ENCODE measurements at places on chromosomes 7 and 10.

DNA sequence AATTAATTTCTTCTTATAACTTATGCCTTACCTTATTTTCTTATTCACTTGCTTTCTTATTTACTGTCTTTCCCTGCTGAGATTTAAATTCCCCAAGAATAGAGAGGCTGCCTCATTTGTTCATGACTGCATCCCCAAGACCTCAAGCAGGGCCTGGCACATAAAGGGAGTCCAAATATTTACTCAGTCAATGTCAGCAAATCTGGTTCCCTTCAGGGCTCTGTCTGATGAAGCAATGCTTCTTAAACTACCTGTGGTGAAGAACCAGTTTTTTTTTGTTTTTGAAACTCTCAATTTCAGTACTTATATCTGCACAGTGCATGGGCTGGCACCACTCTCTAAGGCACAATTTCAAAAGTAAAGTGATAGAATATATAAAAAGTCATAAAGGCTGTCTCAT is 4.7 kb downstream of the ZNF239 start:
- DNase-seq, result no peak

DNA sequence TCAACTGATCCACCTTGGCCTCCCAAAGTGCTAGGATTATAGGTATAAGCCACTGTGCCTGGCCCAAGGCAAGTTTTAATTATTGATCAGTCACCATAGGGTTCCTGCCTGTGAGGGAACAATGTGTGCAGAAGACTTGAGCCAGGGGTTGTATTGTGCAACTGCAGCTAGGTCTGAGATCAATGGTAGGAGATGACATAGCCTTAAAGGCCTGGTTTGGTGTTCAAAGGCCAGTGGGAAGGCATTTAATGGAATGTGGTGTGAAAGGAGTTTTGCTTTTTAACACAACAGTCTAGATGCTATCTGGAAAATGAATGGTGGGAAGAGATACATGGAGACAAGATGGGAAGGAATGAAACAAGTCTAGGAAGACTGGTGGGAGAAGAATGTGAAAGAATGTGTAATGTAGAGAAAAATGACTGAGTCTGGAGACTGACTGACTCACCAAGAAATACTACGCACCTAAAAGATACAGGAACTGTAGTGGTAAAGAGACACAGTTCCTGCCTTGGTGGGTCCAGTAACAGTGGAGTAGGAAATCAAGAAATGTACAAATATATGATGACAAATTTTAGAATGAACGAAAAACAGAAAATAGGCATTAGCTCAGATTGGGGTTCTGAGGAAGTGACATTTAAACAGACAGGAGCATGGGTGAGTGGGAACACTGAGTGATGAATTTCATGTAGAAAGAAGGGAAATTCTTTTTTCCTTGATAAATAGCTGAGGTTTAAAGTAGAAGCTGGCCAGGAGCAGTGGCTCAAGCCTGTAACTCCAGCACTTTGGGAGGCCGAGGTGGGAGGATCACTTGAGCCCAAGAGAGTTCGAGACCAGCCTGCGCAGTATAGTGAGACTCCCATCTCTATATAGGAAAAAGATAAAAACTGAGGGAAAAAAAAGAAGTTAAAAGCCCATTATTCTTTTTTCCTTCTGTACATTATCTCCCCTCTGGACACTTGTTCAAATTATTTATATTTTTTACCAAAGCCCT is 9.4 kb downstream of the HNRNPF start:
- no peak for DNase-seq

- peak; percentile 50 for DNase-seq
Observed at GRCh38 chr7:101542527-101543241, 86.4 kb downstream of the MYL10 start.

DNA sequence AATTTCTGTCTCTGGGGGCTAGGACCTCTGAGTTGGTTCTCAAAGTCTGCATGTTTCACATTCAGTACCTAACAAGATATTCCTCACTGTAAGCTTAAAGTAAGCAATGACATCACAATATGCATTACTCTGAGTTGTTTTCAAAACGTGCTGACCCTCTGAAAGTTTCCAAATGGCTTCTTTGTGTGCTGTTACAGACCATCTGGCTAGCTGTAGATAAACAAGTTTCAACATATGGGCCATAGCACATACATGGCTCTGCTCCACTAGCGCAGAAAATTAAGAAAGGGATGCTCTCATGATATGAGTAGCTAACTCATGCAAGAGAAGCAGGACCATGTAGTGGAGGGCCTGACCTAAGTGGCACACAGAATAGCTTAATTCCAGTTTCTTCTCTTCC is 119.0 kb downstream of the HTR7 start:
- DNase-seq, result peak; percentile 50

DNA sequence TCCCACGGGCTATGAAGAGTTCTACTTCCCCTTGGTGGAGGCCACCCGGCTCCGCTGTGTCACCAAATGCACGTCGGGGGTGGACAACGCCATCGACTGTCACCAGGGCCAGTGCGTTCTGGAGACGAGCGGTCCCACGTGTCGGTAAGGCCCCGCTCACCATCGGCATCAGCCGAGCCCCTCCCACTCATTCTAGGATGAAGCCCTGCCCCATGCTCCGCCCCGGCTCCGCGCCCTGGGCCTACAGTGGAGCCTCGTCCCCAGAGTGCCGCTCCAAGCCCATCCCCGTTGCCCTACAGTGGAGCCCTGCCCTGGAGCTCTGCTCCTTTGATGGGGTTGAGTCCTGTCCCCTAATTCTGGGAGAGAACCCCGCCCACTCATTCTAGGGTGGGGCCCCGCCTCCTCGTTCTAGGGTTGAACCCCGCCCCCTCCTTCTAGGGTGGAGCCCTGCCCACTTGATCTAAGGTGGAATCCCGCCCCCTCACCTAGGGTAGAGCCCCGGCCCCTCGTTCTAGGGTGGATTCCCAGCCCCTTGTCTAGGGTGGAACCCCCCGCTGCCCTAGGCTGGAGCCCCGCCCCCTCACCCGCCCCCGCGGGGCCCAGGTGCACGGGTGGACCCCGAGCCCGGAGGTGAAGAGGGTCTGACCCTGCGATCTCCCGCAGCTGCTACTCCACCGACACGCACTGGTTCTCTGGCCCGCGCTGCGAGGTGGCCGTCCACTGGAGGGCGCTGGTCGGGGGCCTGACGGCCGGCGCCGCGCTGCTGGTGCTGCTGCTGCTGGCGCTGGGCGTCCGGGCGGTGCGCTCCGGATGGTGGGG is 3.4 kb upstream of the MUC12 start:
- DNase-seq, result no peak

DNA sequence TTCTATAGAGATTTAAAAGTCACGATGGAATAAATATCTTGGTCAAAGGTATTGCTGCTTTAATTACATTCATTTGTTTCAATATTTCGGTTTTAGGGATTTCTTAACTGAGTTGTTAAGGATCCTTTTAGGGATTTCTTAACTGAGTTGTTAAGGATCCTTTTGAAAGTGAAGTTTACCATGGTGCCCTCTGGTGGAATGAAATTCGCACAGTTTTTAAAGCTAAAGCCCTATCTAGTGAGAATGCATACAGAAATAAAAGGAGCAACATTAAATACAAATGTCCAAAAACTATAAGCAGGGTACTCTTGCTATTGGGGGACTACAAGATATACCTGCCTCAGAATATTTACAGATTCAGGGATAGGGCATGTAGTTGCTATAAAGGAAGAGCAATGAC is 193.7 kb downstream of the RNLS start:
- DNase-seq, result peak; percentile 9

DNA sequence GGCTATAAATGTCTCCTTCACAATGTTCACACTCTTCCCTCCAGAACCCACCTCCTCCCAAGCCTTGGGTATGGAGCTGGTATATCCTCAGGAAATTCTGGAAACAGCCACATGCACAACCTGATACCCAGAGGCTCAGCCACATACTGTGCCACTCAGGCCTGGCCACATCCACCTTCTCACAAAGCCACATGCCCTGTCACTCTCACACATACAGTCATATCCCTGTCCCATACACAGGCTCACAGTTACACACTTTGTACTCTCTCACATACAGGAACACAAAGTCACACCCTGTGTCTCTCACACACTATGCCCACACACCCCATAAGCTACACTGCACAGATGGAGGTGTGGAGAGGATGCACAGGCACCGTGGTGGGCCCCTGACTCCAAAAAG is 10.1 kb downstream of the KCNIP2 start:
- DNase-seq, result no peak

DNA sequence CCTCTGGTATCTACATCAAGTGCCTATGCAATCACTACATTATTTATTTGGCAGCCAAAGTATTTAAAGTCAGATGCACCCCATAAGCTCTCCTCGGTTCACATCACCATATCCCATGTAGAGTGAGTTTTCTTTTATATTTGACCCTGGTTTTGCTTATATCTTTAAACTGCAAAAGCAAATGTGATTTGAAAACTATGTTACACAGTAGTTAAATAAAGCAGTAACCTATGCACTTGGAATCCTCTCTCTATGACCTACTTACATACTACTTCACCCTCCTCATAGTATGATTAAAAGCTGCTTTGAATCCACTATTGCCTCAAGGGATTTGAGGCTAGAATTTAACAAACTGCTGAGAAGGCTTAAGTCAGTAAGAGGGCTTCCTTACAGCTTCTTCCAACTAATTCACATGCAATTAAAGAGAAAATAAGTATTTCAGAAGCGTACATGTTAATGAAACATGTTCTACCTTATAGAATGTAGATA is 2.2 kb upstream of the CELF2 start:
- DNase-seq, result no peak

DNA sequence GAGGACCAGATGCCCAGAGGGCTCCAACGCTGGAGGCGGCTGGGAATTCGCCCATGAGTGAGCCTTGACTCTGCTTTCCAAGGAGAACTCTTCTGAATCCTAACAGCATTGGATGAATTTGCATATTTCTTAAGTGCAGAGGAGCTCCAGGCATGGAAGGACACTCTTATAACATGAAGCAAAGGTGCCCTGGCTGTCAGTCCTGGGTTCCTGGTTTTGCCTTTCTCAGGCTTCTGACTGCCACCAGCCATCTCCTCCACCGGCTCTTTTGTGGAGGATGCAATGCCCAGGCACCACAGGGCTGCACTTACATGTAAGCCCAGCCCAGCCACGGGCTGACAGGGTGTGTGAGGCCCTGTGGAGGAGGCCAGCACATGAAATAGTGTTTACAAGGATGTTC is 8.2 kb downstream of the CLRN3 start:
- DNase-seq, result no peak

GRCh38 chr7:34523226-34523918 is 134.6 kb upstream of the NPSR1 start:
- DNase-seq, result no peak

GRCh38 chr10:59762505-59762904 is 9.2 kb upstream of the MRLN start:
- DNase-seq, result no peak

GRCh38 chr10:21715531-21716195 is 181.6 kb downstream of the MLLT10 start:
- DNase-seq, result no peak

DNA sequence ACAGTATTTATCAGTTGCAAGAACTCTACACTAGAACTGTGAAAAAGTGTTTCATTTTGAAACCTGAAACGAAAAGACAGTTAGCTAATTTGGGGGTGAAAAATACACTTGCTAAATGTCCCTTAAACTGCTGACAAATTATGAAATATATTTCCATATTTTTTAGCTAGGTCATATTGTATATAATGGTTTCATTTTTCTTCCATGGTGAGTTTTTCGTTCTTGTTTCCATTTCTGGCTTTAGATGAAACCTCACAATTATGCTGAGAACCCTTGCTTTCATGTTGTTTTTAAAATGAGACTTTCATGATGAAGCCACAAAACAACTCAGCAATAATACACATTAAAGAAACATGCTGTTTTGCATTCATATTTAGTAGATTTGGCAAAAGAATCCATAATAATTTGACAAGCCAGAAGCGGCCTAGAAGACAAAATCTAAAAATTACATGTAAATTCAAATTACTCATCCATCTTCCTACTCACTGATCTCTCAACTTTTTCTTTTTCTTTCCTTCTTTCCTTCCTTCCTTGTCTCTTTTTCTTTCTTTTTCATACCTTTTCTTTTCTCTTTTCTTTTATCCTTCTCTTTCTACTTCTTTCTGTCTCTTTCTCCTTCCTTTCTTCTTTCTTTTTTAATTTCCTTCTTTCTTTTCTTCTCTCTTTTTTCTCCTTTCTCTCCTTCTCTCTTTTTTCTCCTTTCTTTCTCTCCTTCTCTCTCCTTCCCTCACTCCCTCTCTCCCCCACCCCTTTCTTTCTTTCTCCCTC is 46.5 kb upstream of the ITGB8 start:
- DNase-seq, result no peak

DNA sequence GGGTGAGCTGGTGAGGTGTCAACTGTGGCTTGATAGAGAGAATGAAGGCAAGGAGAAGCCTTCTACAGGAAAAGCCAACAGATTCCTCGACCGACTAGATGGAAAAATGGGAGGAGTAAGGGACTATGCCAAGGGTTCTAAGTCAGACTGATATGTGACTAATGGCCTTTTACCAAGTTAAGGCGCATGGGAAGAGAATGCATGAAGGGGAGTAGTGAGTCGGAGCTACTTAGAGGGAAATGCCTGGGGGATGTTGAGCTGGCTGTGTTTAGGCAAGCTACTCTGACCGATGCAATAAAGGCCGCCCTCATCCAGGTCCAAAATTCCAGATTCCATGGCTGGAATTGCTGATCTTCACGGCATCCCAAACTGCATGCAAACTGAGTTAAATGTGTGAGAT is 48.2 kb downstream of the APBB1IP start:
- DNase-seq, result no peak

DNA sequence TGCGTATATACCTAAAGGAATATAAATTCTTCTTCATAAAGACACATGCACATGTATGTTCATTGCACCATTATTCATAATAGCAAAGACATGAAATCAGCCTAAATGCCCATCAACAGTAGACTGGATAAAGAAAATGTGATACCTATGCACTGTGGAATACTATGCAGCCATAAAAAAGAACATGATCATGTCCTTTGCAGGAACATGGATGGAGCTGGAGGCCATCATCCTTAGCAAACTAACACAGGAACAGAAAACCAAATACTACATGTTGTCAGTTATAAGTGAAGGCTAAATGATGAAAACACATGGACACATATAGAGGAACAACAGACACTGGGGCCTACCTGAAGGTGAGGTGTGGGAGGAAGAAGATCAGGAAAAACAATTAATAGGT is 48.7 kb downstream of the GPR37 start:
- DNase-seq, result no peak

- no peak for DNase-seq
Observed at GRCh38 chr10:121185816-121186455, 334.8 kb downstream of the WDR11 start.

GRCh38 chr10:77374189-77374656 is 263.4 kb downstream of the KCNMA1 start:
- no peak for DNase-seq

DNA sequence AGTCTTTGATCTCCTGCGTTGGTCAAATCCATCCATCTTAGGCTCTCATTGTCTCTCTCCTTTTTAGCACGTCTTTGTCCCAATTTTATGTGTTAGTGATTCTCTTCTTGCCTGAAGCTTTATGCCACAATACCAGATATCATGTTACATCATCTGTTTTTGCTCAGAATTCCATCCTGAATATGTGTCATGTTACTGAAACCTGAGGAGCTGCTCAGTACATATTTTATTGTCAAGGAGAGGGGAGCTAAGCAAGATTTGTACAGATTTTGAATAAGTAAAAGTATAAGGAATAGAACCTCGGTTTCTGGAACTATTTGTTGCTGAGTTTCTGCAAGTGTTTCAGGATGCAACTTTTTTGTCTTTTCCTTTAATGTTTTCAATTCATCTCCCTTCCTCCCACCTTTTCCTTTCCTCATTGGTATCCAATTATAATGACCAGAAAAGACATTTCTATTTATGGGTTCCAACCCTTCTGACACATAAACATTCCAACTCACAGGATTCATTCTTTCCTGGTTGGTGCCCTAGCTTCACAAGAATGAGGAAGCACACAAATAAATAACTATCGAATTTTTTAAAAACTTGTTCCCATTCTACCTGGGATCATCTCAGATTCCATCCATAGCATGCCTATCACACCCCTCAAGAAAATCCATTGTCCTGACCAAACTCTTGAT is 291.8 kb downstream of the CRPPA start:
- no peak for DNase-seq

All from NCI-H446 (cell line).